Activated CD4-positive, alpha-beta memory T cell treated with anti-CD3 and anti-CD28 coated beads for 36 hours (primary cell): ENCODE measurements at places on chromosomes 2 and 18. TPM values are rescaled to one million over a fixed set of nuclear protein-coding genes. Genes with fewer than 3 reads are reported as not detected.

Gene DAW1
- not detected for total RNA-seq

Gene IL1RN
- total RNA-seq = 10.5 TPM

Gene SRSF7
- 279 TPM for total RNA-seq

Gene SCN7A
- not detected for total RNA-seq

Gene IL37
- not detected for total RNA-seq

Gene COL5A2
- total RNA-seq = 0.85 TPM

Gene STRN
- total RNA-seq = 25.0 TPM

Gene RTP5
- total RNA-seq = 0.10 TPM

Gene SIX3
- total RNA-seq = not detected

Gene TCF23
- total RNA-seq = not detected

Gene HOXD13
- not detected for total RNA-seq

Gene SYT4
- not detected for total RNA-seq

Gene ANO7
- 2.1 TPM for total RNA-seq

Gene ALK
- not detected for total RNA-seq
